Psoas muscle (tissue), 8 donors: ENCODE measurements at places on chromosomes 1 and 21.

- DNase-seq, result no peak
Measured at GRCh38 chr21:41768437-41769042, 1.7 kb upstream of the RIPK4 start.

- DNase-seq, result no peak
Measured at GRCh38 chr1:25718732-25719131, 81.3 kb upstream of the SELENON start.

DNA sequence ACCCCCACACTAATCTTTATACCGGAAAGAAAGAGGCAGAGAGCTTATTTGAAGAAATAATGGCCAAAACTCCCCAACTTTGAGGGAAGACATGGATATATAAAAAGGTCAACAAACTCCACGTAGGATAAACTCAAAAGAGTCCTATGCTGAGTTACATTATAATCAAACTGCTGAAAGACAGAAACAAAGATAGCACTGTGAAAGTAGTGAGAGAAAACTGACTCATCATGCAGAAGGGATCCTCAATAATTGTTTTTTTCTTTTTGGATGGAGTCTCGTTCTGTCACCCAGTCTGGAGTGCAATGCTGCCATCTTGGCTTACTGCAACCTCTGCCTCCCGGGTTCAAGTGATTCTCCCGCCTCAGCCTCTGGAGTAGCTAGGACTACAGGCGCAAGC is 48.5 kb upstream of the TTC39A start:
- DNase-seq, result no peak

DNA sequence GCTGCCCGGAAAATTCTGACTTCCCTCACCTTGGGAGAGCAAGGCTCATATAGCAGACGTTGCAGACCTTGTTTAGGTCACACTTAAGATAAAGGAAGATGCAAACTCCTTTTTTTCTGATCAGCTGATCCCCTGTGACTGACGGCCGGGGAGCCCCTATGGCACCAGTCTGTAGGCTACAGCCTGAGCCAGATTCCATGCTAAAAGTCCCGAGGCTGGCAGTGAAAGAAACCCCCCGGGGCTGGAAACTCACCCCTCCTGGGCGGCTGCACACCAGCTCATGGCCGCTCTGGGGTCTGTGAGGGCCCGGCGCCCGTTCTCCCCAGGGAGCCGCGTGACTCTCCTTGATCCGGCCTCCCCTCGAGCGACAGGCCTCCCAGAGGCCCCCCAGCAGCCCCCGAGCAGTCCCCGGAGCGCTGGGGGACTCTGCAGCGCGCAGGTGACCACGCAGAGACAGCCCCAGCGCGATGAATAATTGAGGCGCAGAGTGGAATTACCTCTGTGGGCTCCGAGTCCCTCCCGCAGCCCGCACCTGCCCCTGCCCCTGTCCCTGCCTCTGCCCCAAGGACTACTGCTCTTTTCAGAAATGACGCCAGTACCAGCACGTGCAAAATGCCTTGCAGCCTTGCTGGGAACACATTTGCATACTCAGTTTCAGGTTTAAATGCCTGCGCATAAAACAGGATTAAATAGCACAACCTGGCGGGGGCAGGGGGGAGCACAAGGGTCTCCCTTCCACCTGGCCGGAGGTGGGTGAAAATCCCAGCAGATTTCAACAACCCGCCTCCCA is 62.6 kb upstream of the CLDN14 start:
- DNase-seq, result no peak
